ENCODE measurements at places on chromosomes 7 and 10.

- DNase-seq, result no peak
Measured at GRCh38 chr7:38673795-38674194, 42.6 kb upstream of the AMPH start.

DNA sequence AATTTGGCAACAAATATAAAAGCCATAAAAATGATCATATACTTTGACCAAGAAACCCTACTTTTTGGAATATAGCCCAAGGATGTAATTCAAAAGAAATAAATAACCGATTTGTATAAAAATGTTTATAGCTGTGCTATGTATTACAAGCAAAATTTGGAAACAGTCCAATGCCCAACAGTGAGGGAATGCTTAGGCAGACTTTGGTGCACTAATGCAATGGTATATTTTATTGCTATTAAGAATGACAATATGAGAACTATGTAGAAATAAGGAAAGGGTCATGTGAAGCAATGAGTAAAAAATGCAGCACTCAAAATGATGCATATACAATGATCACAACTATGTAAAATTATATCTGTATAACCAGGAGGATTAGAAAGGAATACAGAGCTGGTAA, 273.8 kb upstream of the HPS1 start:
- no peak for DNase-seq

GRCh38 chr10:111440501-111440900, 363.7 kb downstream of the ADRA2A start:
- no peak for DNase-seq

DNA sequence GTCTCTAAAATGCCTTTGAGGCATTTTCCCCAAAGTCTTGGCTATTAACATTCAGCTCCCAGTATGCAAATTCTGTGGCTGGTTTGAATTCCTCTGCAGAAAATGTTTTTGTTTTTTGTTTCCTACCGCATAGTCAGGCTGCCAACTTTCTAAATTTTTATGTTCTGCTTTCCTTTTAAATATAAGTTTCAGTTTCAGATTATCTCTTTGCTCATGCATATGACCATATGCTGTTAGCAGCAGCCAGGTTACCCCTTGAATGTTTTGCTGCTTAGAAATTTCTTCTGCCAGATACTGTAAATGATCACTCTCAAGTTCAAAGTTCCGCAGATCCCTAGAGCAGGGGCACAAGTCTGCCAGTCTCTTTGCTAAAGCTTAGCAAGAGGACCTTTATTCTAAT, 96.9 kb downstream of the PLPP4 start:
- DNase-seq, result no peak

- no peak for DNase-seq
Measured at GRCh38 chr7:28483908-28484605, 71.7 kb downstream of the CREB5 start.

DNA sequence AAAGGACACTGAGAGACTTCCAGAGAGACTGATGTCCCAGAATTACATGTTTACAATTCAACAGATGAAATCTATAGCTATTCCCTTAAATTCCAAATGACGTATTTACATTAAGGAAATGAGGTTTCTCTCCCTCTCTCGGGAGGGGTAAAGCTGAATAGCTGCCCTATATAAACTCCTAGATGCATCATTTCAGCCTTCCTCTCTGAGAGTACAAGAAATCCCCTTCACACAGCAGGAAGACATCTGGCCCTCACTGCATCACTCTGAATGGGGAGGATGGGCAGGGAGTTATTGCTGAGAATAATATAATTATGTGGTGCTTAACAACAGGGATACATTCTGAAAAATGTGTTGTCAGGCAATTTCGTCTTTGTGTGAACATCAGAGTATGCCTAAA, 11.0 kb downstream of the POT1 start:
- DNase-seq, result no peak

GRCh38 chr10:124739119-124739921, 4.9 kb downstream of the FAM53B start:
- DNase-seq, result no peak

GRCh38 chr7:158779061-158780000, 50.0 kb downstream of the ESYT2 start:
- DNase-seq, result no peak

DNA sequence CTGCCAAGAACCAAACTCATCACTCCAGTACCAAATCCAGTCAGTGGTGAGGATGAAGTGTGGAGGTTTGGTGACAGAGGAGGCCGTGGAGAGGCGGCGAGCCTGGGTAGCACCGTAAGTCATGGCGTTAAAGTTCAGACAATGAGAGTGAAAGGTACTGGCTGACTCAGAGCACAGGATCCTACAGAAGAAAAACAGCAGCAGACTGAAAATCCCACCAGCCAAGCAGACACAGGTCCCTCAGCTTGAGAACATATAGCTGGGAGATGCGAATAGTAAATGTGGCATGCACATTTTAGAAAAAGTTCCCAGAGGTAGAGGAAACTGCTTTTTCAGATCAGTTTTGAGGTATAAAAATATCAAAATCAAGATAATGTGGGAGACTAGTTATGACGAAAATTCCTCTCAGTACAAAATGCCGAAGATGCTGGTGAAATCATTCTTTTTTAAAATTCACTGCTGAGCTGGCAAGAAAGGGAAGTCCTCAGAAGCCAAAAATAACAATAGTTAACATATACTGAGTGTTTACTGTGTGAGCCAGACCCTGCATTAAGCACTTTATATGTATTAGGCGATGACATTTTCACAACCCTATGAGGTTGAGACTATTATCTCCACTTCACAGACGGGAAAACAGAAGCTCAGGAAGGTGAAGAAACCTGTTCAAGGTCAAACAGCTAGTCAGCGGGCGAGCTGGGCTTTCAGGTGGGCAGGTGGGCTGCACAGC, 20.9 kb downstream of the PARP12 start:
- DNase-seq, result no peak

GRCh38 chr10:29011516-29011915, 277.4 kb upstream of the LYZL1 start:
- DNase-seq, result no peak

DNA sequence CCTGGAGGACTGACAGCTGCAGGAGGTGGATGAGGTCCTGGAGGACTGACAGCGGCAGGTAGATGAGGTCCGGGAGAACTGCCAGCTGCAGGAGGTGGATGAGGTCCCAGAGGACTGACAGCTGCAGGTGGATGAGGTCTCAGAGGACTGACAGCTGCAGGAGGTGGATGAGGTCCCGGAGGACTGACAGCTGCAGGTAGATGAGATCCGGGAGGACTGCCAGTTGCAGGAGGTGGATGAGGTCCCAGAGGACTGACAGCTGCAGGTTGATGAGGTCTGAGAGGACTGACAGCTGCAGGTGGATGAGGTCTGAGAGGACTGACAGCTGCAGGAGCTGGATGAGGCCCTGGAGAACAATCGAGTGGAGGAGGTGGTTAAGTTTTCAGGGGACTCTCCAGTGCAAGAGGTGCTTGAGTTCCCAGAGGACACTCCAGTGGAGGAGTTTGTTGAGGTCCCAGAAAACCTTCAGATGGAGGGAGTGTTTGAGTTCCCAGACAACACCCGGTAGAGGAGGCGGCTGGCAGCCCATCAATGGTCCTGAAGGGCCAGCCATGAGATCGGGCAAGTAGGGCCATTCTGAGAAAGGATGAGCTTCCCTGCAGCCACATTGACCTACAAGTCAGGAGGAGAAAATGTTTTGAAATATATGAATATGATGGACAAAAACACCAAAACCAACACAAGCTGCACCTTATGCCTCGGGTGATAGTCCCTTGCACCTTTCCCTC, 4.7 kb upstream of the EIF5AL1 start:
- no peak for DNase-seq

- no peak for DNase-seq
Measured at GRCh38 chr10:132591166-132591971, 53.8 kb downstream of the INPP5A start.

All from CD8-positive, alpha-beta memory T cell (primary cell).